Right lobe of liver (tissue), 6 donors: ENCODE measurements at places on chromosomes 7 and 10.

DNA sequence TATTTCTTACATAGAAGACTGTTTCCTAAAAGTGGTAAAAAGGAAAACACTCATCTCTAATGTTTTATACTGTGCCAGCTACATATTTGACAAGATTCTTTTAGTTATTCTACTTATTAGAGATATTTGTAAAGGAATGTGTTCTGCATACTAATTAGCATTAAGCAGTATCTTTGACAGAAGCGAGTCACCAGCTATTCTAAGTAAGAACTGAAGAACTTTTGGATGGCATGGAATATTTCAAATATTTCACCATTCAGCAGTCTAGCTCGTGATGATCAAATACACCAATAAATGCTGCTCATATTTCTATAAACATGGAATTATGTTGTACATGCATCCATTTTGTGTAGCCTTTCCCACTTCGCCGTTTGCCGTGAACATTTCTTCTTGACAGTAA, 241.6 kb upstream of the TCF7L2 start:
- DNase-seq = no peak

DNA sequence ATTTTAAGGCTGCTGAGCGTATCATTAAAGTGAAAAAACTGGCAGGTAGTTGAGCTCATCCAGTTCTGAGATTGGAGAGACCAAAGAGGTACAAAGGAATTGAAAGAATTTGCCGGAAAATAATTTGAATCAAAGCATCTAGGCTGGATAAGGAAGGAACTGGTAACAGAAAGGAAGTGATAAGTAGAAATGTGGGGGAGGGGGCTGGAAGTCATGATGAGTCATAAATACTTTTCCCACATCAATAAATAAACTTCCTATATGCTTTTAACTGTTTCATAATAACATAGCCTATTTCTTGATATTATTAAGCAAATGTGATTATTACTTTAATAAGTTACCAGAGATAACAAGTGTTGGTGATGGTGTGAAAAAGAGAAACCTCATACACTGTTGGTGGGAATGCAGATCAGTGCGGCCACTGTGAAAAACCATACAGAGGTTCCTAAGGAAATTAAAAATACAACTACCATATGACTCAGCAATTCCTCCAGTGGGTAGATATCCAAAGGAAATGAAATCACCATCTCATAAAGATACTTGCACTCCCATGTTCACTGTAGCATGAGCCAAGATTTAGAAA, 27.0 kb downstream of the ZNF438 start:
- no peak for DNase-seq

- no peak for DNase-seq
Measured at GRCh38 chr7:26105931-26106330, 46.1 kb upstream of the NFE2L3 start.

DNA sequence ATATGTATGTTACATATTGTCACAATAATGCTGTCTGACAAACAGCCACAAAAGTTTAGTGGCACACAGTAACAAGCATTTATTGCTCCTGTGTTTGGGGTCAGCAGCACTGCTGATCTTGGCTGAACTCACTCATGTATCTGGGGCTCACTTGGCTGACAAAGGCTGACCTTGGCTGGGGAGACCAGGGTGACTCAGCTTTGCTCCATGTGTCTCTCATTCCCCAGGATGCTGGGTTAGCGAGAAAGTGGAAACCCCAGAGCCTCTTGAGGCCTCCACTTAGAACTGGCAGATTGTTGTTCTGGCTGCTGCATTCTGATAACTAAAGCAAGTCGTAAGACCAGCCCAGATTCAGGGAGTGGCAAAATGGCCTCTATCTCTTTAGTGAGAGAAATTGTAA, 217.3 kb upstream of the HABP2 start:
- DNase-seq = no peak

DNA sequence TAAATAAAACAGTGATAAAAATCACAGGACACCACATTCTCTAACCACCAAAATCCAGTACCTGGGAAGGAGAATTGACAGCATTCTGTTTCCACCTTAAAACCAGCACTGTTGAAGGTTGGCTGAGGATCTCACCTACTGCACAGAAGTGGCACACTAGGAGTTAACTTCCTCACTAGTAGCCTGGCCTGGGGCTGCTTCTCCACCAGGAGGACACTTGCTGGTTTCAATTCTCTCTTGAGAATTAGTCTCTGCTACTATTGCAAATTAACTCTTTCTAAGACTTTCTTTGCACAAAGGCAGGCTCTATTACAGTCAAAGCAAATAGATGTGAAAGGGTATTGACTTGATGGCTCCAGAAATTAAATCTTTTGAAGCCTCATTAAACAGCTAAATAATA, 2.3 kb upstream of the CTTNBP2 start:
- peak; percentile 19 for DNase-seq
